ENCODE measurements at places on chromosomes 3 and 15.

GRCh38 chr15:100765467-100766241 is 114.0 kb upstream of the ALDH1A3 start:
- no peak for DNase-seq

DNA sequence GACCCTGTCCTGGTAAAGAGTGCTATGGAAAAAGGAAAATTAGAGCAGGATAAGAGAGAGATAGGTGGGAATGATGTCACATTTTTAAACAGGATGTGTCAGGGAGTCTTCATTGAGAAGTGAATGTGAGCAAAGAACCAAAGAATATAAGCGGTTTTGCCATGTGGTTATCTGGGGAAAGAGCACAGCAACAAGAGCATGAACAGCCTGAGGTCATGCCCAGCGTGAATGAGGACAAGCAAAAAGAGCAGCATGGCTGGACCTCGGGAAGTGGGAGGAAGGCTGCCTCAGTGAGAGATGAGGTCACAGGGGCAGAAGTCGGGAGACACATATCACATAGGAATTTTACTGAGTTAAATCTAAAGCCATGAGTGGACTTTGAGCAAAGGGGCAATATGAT is 82.8 kb upstream of the HES1 start:
- DNase-seq = no peak

DNA sequence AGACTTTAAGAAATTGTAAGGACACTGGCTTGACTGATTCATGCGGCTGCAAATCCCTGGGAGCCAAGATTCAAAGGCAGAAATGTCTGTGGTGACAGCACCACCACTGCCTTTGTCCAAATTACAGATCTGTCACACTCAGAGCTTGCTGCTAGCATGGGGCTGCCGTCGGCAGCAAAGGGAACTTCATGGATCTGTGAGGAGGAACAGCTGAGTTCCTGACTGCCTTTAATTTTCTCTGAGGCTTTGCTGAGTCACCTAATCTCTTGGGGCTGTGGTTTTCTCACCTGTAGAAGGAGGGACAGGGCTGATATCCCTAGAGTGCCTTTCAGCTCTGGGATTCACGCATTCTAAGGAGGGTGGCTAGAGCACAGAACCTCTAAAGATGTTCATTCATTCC is 4.1 kb upstream of the PAK6 start:
- no peak for DNase-seq

- DNase-seq = no peak
Measured at GRCh38 chr3:141285570-141285969, 53.9 kb downstream of the PXYLP1 start.

GRCh38 chr3:51544011-51544775 is 5.7 kb downstream of the RAD54L2 start:
- no peak for DNase-seq

GRCh38 chr15:51718219-51718618 is 19.2 kb downstream of the LYSMD2 start:
- no peak for DNase-seq

GRCh38 chr3:97957617-97958311 is 14.5 kb downstream of the RIOX2 start:
- DNase-seq = peak; percentile 36

GRCh38 chr3:105865016-105865623 is 3.7 kb downstream of the CBLB start:
- no peak for DNase-seq

DNA sequence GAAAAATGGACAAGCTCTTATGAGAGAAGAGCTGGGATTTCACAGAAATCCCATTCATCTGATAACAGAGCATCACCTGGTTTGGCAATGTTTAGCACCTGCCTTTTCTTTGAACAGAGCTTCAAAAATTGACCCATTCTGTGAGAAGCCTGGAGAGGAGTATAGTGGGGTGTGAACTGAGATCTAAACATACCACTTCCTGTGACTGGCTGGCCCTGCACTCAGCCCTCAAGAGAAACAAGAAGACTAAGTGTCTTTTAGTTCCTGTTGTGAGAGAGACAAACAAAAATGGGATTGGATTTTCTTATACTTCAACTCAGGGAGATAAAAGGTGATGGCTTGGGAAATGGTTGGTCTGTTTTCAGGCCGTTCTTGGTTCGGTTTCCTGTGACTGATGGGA is 1060.2 kb downstream of the ROBO1 start:
- DNase-seq = no peak

DNA sequence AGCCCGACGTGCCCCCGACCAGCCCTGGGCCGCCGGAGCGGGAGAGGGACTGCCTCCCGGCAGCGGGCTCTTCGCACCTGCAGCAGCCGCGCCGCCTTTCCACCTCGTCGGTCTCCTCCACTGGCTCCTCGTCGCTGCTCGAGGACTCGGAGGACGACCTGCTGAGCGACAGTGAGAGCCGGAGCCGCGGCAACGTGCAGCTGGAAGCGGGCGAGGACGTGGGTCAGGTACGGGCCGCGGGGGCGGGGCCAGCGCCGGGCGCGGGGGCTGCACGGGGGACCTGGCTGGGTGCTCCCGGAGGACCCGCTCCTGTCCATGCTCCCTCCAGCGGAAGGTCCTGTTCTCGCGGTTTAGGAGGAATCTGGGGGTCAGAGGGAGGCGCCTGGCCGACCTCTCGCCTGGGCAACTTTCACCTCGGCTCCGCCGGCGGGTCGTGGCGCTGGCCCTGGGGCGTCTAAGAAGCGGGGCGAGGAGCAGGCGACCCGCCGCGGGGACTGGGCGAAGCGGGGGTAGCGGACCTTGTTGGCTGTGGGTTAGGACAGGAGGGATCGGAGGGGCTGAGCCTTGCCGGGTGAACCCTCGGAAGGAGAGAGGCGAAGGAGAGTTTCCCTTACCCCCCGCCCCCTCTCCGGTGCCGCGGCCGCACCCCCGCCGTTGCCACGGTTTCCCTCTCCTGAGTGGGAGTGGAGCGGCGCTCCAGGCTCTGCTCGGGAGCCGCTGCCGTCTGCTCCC is 682 bp downstream of the ITPKA start:
- DNase-seq = peak; percentile 25

GRCh38 chr3:106805625-106806024 is 571.6 kb upstream of the CCDC54 start:
- no peak for DNase-seq

- no peak for DNase-seq
Measured at GRCh38 chr3:127476936-127477335, 113.6 kb downstream of the TPRA1 start.

DNA sequence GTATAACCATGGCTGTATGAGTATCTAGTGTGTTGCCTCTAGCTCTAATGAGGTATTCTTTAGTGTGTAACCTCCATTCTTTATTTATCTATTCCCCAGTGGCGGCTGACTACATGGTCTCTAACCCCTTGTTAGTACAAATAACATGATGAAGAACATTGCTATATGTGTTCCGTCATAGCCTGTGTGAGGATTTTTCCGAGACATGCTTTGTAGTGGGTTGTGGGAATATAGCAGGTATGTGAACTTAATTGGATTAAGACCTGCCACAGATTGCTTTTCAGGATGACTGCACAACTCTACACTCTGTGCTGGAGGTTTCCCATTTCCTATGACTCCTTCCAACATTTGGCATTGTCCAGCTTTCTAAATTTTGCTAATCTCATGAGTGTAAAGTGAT is 563.4 kb downstream of the ROBO1 start:
- no peak for DNase-seq

DNA sequence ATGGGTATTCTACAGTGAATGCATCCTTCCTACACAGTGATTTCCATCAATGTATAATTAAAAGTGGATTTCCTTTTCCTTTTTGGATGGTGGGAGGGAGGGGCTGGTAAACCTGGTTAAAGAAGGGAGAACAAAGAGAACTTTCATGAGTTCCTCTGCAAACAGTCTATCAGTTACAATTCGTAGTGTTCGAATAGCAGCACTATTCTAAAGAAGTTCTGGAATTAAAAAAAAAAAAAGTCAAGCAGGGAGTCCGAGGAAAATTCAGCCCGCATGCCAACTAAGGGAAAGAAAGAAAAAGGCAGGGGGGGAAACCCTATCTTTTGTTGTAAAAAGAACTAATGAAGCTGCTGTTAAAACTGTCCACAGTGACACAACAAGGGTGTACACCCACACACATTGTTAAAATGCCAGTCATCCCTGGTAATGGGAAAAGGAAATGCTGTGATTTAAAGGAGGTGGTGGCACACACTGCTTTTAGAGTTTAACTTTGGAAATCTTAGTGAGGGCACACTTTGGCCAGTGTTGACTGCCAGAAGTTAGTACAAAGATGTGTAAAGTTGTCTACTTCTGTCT is 521.2 kb downstream of the ZIC1 start:
- DNase-seq = no peak

DNA sequence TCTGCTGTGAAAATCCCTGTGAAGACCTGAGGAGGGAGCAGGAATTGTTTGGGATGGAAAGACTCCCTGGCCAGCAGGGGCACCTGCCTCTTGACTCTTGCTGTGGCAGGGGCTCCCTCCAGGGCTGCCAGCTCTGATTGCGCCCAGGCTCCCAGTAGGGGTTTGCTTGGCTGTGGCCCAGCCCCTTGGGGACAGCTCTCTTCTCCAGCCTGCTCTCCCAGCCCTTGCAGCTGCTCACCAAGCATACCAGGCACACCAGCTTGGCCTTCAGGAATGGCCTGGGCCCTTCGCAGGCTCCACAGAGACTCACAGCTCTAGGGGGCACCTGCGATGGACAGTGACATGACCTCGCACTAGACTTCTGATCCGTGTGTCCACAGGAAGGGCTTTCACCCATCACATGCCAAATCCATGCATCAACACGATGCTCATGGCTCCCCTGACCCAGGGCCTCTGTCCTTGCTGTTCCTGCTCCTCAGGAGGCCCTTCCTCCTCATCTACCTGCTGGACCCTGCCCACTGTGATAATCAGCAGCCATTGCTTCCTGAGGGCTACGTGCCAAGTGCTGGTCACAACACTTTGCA is 61.8 kb downstream of the SCN5A start:
- DNase-seq = no peak

GRCh38 chr3:143383421-143383820 is 263.9 kb downstream of the CHST2 start:
- no peak for DNase-seq

GRCh38 chr3:12966847-12967605 is 106.2 kb downstream of the IQSEC1 start:
- no peak for DNase-seq

- no peak for DNase-seq
Measured at GRCh38 chr3:187520027-187520945, 149.9 kb downstream of the SST start.

GRCh38 chr3:134353171-134353825 is 20.9 kb downstream of the AMOTL2 start:
- no peak for DNase-seq

DNA sequence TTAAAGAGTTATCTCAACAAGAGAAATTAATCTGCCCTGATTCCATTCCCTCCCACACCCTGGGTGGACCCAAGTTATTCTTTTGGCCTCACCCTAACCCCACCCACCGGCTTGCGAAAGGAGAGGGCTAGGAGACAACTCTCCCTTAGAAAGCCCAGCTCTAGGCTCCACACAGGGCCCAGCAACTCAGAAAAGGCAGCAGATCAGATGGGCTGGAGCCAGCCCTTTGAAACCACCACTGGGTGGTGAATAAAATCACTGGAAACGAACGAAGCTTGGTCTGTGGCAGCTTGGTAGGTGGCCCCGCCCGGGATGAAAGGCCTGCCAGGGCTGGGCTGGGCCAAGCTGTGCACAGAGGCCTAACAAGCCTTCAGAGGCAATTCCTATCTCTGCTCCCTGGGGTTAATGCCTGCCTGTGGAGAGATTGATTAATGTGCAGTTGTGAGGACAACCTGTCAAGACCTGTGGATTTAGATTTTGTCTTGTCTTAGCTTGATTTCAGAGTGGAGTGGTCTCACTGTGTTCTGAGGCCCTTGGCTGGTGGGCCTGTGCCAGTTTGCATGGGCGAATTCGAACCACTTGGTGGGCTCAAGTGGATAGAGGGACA is 38.8 kb downstream of the BHLHE40 start:
- DNase-seq = no peak

DNA sequence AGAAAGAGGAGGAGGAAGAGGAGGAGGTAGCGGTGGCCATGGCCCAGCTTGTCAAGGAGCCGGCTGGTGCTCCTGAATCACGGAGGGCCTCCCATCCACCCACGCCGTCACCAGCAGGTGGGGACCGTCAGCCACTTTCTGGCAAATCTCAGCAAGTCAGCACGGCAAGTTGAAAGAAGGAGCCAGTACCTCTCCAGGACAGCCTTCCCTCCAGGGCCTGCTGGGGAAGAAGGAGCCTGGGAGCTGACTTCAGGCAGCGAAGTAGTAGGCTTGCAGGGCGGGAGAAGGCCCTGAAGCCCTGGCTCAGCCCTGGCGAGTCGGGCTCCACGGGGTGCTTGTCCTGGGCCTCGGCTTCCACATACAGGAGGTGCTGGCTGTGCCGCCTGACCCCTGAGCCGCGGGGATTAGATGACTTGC is 99.2 kb upstream of the TRPM1 start:
- DNase-seq = no peak

- DNase-seq = no peak
Measured at GRCh38 chr15:101599091-101599490, 53.1 kb downstream of the TM2D3 start.

- no peak for DNase-seq
Measured at GRCh38 chr15:48363474-48363873, 32.2 kb downstream of the DUT start.

DNA sequence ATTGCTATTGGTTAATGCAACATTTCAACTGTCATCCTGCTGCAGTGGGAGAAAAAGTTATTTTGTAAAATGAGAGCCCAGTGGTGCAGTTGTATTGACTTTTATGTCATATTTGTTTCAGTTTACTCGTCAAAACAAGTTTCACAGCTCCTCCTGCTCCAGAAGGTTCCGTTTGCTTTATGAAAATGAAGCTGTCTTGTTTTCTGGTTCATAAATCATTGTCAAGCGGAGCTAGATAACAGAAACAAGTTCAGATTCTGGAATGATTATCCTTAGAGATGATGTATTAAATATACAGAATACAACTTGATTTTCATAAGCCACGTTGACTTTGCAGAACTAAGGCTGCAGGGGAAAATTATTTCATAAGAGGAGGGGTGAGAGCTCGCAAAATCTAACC is 970.5 kb upstream of the NR2F2 start:
- no peak for DNase-seq

- DNase-seq = no peak
Measured at GRCh38 chr3:154184582-154184981, 63.4 kb downstream of the ARHGEF26 start.

Measured in NCI-H345 (cell line).